Stimulated activated CD8-positive, alpha-beta memory T cell treated with anti-CD3 and anti-CD28 coated beads, Interleukin-4, amount 100 ng/mL, for 4 hours (primary cell): ENCODE measurements at places on chromosomes 1 and 21.
A peak's percentile ranks its signal among the peaks of the same experiment; 100 is the strongest.

DNA sequence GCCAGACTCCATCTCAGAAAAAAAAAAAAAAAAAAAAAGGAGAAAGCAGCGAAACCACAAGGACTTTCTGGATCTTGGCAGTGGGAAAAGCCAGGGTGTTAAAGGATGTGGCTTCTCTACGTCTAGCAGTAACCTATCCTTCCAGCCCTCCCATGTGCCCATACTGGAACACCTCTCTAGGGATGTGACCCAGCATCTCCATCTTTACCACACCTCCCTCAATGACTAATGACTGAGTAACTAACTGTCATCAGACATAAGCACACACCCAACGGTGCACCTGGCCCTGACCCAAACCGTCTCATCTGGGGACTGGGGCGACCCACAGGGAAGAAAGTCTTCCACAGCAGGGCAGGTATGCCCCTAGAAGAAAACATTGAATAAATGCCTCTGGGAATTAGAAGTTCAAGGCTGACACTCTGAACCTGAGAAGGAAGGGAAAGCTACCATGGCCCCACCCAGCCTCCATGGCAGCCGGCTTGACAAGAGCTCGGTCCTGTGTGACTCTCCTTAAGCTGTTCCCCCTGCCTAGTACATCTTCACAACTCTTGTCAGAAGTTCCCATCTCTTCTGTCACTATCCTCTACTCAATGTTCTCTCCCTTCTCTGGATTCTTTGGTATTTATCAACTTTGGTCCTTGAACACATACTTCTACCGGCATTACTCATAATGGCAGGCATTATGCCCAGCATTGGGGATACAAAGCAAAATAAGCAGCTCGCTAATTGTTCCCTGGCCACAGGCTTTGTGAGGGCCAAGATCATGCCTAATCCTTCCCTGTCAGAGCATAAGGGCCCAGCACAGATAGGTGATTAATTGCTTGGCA lies 14.8 kb upstream of the PAQR6 start:
- no peak for DNase-seq

DNA sequence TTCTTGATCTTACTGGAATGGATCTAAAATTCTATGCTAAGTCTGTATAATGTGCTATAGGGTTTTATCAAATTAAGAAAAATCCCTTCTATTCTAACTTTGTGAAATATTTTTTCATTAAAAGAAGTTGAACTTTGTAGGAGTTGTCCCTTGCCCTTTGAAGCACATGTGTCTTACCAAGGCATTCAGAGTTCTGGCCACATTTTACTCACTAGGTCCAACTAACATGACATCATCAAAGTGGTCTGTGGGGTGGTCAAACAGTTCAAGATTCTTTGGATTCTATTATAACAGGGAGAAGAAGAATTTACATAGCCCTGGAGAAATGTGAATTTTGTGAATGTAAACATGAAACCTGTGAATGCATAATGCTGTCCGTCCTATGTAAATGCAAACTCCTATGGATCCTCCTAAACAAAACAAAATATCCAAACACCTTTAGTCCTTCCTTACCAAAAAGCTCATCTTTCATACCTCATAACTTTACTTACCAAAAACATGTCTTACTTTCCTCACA lies 88.7 kb downstream of the EBNA1BP2 start:
- no peak for DNase-seq

DNA sequence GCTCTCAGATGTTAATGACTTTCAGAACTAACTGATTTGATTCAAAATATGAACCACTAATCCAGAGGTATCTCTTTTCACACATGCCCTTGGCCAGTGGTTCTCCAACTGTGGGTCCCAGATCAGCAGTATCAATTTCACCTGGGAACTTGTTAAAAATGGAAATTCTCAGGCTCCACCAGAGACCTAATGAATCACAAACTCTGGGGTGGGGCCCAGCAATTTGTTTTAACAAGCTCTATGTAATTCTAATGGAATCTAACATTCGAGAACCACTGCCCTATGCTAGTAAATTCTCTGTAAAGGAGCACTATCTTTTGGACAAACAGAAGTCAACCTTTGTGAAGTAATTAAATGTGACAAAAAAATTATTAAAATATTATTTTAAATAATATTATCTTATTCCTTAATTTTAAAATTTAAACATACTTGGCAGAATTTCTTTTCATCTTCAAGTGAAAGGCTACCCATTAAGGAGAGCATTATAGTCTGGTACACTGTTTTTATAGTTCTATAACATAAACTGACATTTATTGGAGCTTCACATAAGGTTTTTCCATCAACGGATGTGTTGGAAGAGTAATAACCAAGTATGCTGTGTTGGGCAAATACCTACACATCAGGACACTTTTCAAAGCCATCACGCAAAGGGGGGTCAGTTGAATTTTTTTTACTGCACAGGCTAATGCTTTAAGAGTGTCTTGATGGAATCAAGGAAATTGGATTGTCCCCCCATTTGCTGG lies 130.4 kb downstream of the LHX4 start:
- DNase-seq: no peak

GRCh38 chr1:5611851-5612250 lies 380.4 kb downstream of the NPHP4 start:
- no peak for DNase-seq

GRCh38 chr1:79042117-79042516 lies 35.6 kb upstream of the ADGRL4 start:
- no peak for DNase-seq

GRCh38 chr1:34476371-34476770 lies 278.5 kb upstream of the GJB5 start:
- no peak for DNase-seq

- DNase-seq: no peak
Observed at GRCh38 chr1:10649517-10650201, 146.8 kb downstream of the CASZ1 start.

- DNase-seq: no peak
Observed at GRCh38 chr1:3035563-3036446, 14.5 kb downstream of the ACTRT2 start.

GRCh38 chr1:168801032-168801745 lies 72.2 kb upstream of the DPT start:
- no peak for DNase-seq

- no peak for DNase-seq
Observed at GRCh38 chr1:199089393-199090122, 450.7 kb downstream of the PTPRC start.

GRCh38 chr1:161731241-161731640 lies 9.9 kb downstream of the FCRLB start:
- no peak for DNase-seq

DNA sequence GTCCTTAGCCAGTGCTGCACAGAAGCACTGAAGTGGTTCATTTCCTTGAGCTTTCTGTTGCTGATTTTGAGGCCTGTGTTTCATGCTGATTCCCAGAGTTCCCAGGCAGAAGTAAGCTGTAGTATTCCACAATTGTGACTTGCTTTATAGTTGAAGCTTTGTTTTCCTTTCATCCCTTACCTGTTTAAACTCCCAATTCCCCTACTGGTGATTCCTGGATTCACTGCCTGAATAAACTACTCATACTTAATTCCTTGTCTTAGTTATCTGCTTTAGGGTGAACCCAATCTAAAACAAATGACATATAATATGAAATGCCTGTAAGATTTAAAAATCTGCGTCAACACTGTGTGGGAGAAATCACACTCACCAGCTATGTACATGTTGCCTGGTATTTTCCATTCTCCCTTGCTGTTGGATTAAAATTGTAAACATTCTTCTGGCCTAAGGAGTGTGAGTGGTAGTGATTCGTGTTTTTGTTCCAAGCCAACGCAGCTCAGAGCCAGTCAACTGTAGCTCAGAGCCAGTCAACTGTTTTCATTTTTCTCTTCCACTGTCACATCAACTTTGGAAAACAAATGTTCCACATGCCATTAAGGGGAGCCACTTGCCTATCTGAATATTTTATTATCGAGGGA lies 879.4 kb downstream of the MRPL39 start:
- DNase-seq: no peak

GRCh38 chr1:22317231-22317919 lies 134.3 kb upstream of the ZBTB40 start:
- DNase-seq: no peak

GRCh38 chr1:63714482-63714760 lies 59.4 kb upstream of the ROR1 start:
- DNase-seq: no peak

DNA sequence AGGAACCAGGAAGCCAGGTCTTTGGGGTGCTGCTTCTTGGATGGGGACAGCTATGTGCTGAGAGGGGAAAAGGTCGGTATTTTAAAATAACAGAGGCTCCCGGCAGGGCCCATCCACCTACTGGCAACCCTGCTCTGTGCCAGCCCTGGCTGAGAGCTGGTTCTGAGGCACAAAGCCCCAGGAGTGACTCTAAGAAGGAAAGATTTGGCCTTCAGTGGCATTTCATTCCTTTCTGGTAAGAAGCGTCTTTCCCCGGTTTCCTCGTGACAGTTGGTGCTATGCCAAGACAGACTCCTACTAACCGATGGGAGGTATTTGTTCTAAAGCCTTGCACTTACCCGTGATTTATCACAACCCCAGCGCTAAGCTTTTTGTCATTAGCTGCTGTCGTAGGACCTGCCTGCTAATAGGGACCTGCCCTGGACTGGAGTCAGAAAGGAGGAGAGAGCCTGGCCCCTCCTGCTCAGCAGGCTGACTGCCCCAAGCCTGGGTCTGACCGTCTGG lies 123.1 kb upstream of the ADAR start:
- no peak for DNase-seq

DNA sequence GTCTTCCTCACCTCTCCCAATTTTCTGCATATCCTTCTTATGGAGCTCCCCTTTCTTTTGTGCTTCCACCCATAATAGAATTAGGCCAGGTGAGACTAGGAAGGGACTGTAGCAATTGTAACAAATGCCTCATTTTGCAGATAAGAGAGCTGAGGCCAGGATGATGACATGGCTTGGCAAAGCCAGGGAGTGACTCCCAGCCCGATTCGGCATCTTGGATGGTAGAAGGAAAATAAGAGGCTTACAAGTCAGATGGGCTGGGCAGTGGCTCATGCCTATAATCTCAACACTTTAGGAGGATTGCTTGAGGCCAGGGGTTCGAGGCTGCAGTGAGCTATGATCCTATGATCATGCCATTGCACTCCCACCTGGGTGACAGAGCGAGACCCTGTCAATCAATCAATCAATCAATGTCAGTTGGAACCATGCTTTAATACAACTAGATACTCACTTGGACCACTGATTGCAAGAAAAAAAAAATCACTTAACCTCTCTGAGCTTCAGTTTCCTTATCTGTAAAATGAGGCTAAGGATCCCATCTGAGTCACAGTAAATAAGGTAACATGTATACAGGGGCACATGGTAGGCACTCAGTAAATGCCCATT lies 51.6 kb downstream of the PLEKHA6 start:
- DNase-seq: no peak

DNA sequence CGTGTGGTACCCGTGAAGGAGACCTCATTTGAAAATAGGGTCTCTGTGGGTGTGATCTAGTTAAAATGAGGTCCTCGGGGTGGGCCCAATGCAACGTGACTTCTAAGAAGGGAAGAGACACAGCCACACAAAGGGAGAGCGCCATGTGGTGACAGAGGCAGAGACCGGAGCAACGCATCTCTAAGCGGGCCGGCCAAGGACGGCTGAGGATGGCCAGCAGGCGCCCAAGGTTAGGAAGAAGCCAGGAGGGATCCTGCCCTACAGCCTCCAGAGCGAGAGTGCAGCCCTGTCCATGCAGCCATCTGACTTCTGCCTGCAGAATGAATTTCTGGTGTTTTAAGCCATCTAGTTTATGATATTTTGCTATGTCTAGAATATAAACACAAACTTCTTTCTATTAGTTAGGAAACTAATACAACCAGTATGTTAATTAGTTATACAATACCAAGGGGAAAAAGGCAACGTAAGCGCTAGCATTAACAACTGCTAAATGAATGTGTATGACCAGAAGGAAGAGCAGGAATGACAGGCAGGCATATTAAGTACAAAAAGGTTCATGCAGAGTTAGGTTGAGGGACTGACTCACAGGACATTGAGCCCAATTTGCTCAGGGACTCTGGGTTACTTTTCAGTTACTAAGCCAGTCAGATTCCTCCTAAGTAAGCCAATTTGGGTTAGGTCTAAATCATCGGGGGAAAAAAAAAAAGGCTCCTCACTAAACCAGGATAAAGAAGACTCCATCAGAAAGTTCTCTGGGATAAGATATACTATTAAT lies 4.1 kb downstream of the CEP104 start:
- DNase-seq: no peak

DNA sequence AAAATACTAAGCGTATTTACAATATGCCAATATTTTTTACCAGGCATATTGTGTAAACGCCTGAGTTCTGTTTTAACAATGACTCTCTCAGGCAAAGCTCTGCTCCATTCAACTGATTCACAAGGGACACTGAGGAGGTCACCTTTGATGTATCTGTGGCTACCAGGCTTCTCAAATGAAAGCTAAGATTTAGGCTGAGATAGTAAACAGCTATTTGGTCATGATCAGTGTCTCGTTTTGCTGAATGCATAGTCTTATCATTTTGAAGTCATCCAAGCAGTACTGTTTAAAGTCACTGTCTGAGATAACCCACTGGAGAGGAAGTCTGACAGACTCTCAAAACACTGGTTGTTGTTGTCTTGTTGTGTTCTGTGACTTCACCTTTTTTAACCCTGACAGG lies 13.7 kb upstream of the PLPPR5 start:
- DNase-seq: no peak

- DNase-seq: no peak
Observed at GRCh38 chr21:34075760-34076660, 2.6 kb downstream of the MRPS6 start.

GRCh38 chr1:41895552-41895951 lies 23.2 kb downstream of the HIVEP3 start:
- DNase-seq: no peak

DNA sequence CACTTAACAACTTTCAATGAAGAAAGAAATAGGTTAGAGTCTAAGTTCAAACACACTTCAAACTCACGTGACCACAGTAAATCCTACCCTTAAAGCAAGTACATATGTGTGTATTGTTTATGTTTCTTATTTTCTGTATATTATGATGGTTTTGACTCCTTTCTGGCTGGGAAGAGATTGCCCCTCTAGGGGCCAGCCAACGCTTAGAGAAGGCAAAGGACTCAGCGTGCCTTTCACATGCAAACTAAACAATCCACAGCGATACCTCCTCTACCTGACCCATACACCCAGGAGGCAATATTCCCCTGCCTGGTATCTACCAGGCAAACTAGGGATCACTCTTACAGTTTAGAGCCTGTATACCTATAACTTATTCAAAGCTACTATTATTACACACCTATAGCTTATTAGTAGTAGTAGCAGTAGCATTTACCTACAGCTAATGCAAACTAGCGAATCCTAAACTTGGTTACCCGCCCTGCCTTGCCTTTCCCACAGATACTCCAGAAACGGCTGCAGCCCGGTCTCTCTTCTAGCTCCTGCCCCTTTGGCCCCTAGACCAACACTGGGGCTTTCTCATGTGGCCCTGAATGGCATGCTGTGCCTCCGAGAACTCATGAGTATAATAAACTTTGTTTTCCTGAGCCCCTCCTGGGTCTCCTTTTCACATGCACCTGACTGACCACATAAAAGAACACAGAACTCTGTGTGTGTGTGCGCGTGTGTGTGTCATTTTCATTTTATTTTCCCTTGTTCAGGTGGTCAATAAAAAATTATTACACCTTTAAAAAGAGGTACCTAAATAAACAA lies 14.0 kb downstream of the NRIP1 start:
- DNase-seq: no peak

- peak; percentile 37 for DNase-seq
Observed at GRCh38 chr21:45555557-45556301, 13.5 kb upstream of the SLC19A1 start.

- DNase-seq: no peak
Observed at GRCh38 chr21:20721151-20721550, 277.1 kb upstream of the NCAM2 start.

GRCh38 chr1:91672601-91673161 lies 172.0 kb downstream of the CDC7 start:
- DNase-seq: no peak

GRCh38 chr1:231883382-231883781 lies 256.8 kb downstream of the DISC1 start:
- DNase-seq: no peak
